ENCODE measurements at places on chromosomes 16 and 17.
A peak's percentile ranks its signal among the peaks of the same experiment; 100 is the strongest.

- no peak for DNase-seq
These were observed 60.3 kb upstream of the HAPSTR1 start for GRCh38 chr16:9031107-9031506.

DNA sequence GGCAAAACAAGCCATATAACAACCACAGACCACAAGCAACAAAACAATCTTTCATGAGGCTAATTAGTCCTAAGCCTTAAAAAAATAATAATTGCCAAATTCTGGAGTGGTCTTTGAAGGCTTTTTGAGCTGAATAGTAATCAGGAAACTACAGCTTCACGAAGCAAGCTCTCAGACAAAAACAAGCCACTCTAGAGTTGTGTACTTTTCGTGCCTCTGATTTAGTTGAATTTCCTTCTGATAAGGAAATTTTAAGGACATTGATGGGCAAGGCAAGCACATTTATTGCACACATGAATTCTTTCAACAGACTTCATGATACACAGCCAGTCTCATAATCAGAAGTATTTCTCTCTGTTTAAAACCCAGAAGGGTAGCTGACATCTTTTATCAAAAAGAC is 130.8 kb upstream of the IRX3 start:
- no peak for DNase-seq

- no peak for DNase-seq
These were observed 91.3 kb upstream of the ZNF750 start for GRCh38 chr17:82930924-82931698.

DNA sequence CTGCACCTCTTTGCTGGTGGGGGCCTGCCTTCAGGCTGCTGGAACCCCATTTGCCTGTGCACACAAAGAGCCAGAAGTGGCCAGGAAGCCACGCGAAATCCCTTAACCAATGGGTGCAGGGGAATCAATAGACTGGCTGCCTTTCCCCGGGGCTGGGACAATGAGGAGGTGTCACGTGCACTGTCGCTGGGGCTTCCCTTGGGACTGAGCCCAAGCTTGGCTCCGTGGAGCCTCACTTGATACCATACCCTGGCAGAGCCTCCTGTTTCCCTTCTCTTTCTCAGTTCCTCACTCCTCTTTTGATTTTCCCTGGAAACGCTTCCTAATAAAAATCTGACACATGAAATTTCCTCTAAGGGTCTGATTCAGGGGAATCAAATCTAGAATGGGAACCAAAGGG is 38.8 kb upstream of the C16orf82 start:
- no peak for DNase-seq

- DNase-seq: no peak
These were observed 22.1 kb downstream of the TRIM25 start for GRCh38 chr17:56891751-56892150.

DNA sequence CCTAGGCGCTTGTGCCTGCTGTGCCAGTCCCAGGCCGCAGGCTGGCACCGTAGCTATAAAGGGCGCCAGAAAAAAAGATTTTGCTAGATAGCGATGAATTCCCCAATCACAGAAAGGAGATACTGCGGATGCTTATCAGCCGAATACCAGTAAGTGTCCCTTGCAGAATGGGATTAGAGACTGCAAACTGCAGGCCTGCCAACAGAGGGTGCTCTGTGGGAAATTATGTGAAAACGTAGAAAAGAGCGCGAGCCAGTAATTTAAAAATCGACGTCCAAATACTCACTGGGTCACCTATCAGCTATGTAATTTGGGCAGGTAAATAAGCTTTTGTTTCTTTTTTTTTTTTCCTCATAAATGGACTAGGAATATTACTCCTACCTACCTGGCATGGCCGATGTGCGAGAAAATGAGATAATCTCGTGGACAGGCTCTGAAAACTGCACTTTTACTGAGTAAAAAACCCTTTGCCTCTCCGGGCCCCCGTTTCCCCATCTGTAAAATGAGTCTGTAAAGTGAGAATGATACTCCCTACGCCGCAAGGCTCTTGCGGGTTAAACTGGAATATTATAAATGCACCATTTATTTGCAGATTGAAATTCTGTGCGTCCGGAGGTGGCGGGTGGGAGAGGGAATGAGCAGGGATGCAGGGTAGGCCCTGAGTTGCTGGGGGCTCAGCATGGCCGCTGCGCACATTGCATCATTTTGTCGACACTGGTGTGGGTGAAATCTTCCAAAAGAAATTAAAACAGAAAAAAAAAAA is 1.2 kb upstream of the COG1 start:
- DNase-seq: peak; percentile 88

DNA sequence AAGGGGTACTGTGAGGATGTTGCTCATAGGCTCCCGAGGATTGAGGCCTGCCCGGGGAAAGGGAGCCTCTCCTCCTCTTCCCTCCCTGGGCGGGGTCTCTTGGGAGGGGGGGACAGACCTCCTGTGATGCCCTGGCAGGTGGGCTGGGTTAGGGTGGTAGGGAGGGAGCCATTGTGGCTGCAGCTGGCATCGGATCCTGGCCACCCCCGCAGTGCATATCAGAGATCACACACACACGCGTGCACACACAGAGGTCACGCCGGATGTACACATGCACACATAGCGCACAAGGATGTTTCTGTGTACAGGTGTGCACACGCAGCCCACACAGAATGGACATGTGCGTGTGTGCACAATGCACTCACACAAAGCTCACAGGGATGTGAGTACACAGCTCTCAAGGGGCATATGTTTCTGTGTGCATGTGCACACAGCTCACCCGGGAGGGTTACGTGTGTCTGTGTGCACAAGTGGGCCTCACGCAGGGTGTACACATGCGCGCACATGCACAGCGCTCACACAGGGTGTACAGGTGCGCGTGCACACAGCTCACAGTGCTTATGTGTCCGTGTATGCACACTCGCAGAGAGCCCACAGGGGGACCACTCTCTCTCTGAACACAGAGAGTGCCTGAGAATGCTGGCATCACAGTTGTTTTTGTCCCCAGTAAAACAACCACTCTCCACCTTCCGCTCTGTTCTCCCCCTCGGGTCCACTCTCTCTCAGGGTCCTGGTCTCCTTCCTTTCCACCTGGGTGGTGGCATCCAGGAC is 2.4 kb downstream of the GJD3 start:
- DNase-seq: no peak

DNA sequence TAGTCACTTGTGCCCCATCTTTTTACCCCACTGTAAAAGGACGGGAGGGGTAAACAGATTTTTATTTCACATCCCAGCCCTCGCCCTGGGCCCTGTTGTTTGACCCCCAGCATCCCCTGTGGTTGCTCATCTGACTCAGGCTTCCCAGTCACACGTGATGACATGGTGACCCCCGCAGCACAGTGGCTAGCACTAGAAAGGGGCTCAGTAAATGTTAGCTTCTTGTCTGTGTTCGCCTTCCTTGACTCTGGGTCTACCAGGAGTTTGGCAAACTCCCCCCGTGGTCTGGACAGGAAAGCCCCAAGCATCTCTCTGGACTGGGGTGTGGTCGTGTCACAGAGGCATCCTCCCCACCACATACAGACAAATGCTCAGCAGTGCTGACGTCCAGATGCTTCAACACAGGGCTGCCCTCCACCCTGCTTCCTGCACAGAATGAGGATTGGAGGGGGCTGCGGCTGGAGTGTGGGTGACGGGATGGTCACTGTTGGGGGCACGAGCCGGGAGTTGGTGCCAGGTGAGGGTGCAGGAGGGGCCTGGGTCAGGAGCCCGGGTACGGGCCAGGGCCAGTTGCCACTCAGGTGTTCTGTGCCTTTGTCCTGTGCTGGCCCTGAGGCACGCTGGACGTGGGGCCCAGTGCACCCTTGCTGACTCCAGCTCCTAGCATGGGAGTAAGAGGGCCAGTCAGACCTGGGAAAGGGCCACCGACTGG is 69.1 kb downstream of the METRNL start:
- no peak for DNase-seq

- no peak for DNase-seq
These were observed 219.2 kb upstream of the CDH5 start for GRCh38 chr16:66147291-66147690.

DNA sequence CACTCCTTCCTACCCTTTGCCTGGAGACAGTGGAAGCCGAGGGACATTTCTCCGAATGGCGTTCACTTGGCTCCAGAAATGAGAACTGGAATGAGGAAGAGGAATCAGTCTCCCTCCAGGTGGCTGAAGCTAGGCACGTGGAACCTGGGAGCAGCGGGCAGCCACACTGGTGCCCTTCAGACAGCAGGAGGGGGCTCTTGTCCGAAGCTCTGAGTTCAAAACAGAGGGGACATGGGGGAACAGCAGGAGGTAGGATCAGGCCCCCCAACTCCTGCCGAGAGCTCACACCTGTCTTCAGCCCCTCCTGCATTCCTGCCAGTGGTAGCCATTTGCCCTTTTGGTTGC is 41.5 kb downstream of the TMEM235 start:
- DNase-seq: no peak

DNA sequence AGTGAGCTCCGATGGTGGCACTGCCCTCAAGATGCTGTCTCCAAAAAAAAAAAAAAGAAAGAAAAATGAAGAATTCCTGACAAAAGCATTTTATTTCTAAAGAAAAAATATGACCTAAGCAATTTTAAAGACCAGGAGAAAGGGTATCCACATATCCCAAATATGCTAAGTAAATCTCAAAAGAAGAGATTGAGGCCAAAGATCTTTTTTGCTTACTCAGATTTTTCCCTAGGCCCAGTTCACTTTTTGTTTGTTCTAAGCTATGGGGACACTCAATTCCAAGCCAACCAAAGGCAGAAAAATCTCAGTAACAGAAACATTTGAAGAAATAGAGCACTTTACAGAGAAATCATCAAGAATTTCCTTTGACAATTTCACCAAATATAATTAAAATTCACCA is 150.8 kb downstream of the SOX9 start:
- no peak for DNase-seq
